ENCODE measurements at places on chromosomes 2 and 18.

- DNase-seq, result no peak
Measured at GRCh38 chr2:235144291-235144690, 192.5 kb downstream of the SH3BP4 start.

DNA sequence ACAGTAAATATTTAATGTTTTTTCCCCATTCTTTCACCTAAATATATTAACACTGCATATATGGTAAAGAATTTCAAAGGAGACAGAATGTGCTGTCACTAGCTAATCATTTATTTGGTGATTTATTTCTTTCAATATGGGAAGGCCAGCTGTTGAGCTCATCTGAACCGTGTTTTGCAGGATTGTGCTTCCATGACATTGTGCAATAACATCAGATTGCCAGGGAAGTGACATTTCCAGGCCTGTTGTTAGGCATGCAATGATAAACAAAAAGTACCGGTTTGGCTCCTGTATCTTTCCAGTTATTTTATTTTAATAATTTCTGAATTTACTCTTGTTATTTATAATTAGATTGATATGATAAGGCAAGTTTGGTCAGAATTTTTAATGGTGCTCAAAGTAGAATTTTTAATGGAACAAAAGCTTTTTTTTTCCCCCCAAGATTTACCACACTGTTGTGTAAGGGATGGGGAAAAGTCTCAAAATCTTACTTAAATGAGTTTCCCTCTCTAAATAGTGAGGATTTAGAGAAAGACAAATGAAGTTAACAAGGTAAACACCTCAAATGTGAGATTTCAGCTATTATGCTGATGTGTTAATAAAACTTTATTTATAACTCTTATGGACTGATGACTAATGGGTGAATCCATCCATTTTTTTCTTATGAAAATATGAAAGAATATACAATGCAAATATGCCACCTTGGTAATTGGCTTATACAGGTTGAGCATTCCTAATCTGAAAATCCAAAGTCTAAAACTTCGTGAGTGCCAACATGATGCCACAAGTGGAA is 52.7 kb downstream of the MALT1 start:
- no peak for DNase-seq

DNA sequence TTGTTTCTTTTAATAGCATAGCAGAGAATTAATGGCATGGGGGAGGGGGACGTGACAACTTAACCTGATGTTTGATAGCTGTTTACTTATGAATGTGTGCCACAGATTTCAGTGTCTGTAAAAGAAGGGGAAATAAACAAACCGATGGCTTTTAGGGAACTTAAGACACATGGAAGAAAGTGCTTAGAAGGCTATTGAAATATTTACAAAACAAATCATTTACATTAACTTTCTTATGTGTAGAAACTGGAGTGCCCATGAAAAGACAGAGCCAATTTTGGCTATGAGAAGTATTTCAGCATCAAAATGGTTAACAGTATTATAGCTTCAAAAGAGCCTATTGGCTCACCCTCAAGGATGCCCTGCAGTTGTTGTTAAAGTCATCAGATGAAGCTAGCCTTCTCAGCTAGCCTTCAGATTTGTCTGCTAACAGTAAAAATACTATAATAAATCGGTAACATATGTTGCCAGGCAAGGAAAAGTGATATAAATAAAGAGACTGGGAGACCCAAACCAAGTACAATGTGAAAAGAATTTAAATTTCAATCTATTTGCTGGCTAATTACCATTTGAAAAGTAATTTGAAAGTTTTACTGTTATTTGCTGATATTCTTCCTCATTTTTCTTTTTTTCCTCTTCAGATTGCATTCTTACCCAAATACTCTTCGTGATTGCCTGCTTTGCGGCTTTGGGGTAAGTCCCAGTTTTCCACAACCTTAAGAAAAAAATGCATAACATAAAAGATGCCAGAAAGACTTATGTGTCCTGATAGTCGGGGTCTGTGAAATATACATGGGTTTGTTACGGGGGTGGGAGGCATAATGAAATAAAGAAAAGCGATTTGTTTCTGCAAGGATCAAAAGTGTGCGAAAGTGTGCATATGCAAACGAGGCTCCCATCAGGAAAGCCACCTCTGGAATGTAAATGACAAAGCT is 256.4 kb downstream of the MEIS1 start:
- DNase-seq, result no peak

DNA sequence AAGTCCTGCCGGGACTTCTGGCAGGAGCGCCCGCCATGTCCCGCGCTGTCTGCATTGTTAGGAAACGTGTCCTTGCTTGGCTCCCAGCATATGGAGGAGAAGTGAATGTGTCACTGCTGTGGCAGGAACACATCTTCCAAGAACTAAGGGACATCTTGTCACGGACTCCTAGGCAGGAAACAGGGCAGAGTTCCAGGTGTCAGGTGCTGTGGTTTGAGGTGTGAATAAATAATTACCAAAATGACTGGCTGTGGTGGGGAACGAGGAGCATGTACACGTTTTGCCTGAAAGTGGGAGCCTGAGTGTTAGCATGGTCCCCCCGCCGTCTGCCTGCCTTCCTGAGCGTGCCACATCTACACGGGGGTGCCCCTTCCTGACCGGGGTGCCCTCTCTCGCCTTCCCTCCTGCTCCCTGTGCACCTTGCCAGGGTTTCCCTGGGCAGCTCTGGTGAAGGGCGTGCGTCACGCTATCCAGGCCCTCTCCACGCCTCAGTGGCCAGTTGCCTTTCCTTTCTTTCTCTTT is 237.5 kb downstream of the LDLRAD4 start:
- DNase-seq, result no peak

GRCh38 chr2:26880161-26880560 is 32.2 kb downstream of the DPYSL5 start:
- DNase-seq, result no peak

DNA sequence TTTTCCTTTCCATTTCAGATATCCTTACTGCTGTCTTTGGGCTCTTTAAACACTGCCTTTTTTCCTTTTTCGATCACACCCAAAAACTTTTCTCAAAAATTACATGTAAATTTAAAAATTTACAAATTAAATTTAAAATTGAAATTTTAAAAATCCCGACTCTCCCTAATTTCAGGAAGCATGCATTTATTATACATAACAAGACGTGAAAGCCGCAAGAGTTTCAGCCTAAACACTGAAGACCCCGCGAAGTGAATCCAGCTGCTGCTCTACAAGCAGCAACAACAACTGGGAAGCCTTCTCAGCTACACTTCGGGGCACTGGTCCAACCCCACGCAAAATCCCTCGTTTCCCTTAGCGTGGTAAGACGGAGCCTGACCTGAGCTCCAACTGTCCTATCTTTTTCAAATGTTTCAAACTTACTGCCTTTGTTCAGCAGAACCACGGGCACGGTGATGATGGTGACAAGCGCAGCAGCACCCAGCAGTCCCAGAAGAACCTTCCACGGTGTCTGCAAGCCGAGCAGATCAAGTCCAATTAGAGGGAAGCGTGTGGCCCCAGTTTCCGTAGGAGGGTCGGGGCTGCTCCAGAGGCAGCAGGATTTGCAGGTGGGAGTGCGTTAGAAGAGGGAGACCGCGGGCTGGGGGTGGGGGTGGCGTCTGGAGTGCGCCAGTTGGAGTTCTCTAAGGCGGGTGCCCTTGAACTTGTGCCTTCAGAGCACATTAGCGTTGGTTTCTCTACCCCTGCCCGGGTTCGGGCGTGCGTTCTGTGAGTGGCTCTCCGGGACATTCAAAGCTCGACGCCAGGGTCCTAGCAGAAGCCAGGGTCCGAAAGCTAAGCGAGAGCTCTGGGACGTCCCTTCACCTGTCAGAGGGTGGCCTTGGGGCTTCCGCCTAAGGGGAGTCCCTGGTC is 783 bp downstream of the DPP4 start:
- no peak for DNase-seq

DNA sequence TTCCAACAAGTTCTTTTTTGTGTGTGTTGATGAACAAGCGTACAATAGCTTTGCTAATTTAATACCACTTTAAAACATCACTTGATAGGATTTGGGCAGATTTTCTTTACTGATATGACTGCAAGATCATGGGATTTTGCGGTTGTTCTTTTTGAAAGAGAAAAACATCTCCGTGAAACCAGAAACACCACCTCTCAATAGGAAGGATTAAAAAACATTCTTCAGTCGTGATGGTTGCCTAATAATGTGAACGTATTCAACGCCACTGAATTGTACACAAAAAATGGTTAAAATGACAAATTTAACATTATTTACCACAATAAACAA is 19.3 kb downstream of the RBMS1 start:
- DNase-seq, result no peak

GRCh38 chr2:10448576-10449485 is 704 bp upstream of the ODC1 start:
- peak; percentile 96 for DNase-seq

DNA sequence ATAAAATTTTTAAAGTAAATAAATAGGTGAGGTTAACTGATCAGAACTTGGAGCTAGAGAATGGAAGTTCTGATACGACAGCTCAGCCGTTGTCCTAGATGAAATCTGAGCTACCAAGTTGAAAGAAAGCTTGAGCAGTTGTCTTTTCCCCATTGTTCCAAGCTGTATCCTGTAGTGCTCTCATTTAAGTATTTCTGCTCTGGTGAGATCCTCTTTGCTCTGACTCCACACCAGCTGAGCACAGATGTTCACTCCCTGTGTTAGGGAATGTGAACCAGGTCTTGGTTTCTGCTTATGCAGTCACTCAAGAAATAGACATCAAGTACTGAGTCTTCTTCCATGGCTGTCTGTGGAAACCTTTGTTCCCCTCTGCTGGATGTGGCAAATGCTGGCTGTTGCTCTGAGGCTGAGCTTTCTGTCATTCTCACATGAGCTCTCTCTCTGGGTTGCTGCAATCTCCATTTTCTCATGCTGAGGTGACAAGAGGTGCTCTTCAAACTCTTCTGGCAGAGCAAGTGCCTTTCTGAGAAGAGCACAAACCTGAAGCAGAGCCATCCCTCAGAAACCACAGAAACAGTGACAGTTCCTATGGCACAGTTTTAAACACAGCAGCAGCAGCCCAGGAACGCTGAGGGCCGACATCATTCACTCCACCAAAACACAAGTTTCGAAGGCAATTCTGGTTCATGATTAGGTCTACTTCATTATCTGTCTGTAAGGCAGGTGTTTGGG is 194.1 kb downstream of the SP3 start:
- DNase-seq, result no peak

DNA sequence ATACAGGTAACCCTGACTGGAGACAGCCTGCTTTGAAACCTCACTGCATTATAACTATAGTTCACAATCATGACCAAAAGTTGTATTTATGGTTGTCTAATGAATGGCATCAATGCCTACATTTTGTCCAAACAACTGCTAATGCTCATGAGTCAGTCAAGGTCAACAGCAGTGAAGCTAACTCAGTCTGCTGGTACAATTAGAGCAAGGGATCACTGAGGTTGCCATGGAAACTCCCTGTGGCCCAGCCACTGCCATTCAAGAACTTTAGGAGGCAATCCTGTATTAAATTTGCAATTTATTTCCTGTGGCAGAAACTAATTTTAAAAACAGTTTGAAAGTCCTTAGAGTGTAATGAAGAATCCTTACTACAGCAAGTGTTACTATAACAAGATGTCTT is 185.1 kb upstream of the SMAD7 start:
- DNase-seq, result peak; percentile 49

DNA sequence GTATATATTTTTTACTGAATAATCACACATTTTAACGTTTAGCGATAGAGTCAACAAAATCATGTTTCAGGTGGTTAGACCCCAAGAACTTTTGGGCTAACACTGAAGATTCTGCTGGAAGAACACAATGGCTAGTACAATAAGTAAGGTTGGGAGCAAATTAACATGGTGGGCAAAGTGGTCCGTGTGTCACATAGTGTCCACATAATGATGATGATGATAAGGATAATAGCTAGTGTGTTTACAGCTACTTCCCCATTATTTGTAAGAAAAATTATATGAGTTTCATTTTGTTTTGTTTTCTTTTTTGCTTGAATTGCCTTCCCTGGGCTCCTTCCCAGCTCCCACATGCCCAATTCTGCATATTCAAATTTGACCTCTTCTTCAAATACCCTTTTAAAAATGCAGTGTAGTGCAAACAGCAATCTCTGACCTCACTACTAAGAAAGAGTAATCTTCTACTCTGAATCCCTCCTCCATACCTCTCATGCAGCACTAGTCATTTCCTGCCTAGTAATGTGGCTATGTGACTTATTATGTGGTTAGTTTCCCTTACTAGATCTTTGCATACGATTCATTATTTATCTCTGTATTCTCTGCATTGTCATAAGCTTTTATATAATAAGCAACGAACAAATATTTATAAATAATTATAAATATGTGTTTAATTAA is 16.9 kb upstream of the VPS54 start:
- DNase-seq, result peak; percentile 16

- no peak for DNase-seq
Measured at GRCh38 chr2:120330946-120331822, 14.8 kb upstream of the INHBB start.

DNA sequence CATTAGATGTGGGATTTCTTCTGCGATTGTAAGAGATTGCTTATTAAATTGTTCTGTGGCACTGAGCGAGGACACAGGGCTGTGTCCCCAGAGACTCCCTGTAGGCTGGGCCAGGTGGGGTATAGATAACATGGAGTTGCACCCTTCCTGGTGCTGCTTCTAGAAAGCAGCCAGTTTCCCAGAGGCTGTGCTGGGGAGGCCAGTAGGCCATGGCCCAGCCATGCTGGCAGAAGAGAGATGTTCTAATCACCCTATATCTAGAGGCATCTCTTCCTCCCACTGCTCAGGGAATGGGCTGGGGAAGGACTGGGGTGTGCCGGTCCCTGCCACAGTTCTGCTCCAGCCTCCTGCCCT is 66.9 kb downstream of the HS1BP3 start:
- DNase-seq, result no peak

GRCh38 chr2:143615562-143615961 is 486.3 kb downstream of the ARHGAP15 start:
- DNase-seq, result no peak

GRCh38 chr2:44233450-44234128 is 41.7 kb upstream of the SLC3A1 start:
- peak; percentile 23 for DNase-seq

- DNase-seq, result no peak
Measured at GRCh38 chr2:28583899-28584553, 88.2 kb downstream of the PLB1 start.

DNA sequence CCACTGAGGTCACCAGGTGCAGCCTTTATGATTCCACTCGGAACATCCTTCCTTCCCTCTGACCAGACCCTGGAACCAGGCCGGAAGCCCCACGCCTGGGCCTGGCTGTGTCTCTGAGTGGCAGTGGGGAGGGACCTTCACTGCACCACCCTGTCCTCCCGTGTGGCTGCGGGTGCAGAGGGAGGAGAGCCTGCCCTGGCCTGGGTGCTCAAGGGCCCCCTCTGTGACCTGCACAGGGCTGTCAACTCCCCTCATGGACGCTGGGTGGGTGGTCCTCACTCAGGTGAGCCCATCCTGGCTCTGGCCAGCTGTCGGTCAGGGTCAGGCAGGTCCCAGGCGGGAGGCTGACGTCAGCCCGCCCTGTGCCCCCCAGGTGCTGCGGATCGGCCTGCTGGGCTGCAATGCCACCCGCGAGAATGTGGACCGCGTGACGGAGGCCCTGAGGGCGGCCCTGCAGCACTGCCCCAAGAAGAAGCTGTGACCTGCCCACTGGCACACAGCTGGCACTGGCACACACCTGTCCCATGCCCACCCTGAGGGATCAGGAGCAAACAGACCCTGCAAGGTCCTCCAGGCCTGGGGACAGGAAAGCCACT is 9.8 kb downstream of the AGXT start:
- DNase-seq, result no peak

GRCh38 chr2:26251893-26252292 is 7.2 kb downstream of the HADHB start:
- no peak for DNase-seq

All from NCI-H1930 (cell line).